Natural killer cell treated with Interleukin-12 subunit alpha and Interleukin-12 subunit beta and Interleukin-15 and Interleukin-18, amount 100 ng/mL, for 72 hours (primary cell): ENCODE measurements at places on chromosomes 4 and X. TPM values are rescaled to one million over a fixed set of nuclear protein-coding genes. Genes with fewer than 3 reads are reported as not detected.

DNA sequence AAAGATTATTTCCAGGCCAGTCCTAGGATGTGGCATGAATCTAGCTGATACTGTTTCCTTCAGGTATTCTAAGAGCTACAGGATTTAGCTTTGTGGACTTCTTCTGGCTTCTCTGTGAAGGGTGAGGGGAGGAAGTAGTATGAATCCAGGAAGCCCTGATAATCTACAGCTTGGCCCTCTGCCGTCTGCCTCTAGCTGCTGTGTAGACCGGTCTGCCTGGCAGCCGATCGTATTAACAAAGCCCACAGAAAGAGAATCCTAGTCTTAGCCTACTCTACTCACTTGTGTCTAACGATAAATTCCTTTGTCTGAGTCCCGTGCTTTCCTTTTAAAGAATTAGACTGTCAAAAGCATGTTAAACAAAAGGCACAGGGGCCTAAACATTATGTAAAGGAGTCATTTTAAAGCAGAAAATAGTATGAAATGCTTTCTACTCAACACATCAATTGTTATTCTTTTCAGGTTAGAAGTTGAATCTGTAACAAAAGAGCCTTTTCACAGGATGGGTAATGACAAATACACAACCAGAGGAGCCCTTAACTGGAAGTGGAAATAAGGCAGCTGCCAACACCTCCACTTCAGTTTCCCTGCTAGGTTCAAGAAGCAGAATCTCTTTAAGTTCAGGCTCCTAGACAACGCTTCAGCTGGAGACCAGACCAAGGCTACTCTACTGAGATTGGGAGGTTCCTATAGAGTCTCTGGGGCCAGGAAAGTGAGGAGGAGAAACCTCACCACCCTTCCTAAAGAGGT is 48.9 kb upstream of the UCP1 start:
- no peak for DNase-seq

DNA sequence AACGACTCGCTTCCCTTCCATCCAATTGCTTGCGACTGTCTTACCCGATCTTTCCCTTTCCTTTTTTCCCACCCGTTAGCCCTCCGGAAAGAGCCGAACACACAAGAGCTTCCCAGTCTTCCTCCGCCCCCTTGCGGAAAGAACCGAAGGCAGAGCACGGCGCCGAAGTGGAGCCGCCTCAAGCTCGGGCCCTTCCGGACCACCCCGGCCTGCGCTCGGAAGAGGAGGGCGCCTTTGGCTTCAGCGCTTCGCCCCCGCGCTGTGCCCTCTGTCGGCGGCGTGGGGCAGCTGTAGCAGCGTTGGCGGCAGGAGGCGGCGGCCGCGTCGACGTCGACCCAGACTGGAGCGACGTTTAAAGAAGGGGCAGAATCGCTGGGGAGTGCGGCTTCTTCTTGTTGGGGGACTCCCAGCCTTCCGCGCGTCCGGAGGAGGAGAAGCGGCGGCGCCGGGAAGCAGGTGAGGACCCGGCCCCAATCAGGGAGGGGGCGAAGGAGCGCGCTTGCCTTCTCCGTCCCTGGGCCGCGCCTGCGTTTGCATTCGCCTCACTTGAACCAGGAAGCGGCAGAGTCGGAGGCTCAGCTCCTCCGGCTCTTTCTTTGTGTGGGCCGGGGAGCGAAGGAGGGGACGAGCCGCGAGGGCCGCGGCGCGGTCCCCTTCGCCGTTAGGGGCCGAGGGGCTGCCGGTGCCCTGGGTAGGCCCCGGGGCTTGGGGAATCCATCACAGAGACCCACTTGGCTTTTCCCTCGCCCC is at the start of gene ZBTB33:
Gene ZBTB33 (plus strand): TSS at position 291 of the 750 bp plus-strand sequence. CDS start 2,604 bp downstream, outside the sequence.
- DNase-seq = peak; percentile 92

GRCh38 chrX:105323928-105324327 is 103.4 kb upstream of the TEX13A start:
- no peak for DNase-seq

DNA sequence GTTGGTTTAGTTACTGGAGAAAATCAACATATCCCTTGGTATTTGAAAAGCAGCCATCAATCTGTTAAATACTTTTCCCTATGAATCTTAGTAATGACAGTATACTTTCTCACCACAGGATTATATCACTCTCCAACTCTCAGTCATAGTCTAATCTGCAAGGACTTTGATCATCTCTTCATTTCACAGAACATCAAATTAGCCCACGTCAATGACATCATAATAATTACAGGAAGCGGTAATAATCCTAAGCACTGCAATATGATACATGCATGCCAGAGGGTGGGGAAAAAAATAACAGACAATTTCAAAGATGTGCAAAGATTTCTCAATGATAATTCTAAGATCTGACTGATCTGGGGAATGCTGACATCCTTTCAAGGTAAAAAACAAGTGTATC is 404.1 kb downstream of the GPM6A start:
- DNase-seq = no peak

DNA sequence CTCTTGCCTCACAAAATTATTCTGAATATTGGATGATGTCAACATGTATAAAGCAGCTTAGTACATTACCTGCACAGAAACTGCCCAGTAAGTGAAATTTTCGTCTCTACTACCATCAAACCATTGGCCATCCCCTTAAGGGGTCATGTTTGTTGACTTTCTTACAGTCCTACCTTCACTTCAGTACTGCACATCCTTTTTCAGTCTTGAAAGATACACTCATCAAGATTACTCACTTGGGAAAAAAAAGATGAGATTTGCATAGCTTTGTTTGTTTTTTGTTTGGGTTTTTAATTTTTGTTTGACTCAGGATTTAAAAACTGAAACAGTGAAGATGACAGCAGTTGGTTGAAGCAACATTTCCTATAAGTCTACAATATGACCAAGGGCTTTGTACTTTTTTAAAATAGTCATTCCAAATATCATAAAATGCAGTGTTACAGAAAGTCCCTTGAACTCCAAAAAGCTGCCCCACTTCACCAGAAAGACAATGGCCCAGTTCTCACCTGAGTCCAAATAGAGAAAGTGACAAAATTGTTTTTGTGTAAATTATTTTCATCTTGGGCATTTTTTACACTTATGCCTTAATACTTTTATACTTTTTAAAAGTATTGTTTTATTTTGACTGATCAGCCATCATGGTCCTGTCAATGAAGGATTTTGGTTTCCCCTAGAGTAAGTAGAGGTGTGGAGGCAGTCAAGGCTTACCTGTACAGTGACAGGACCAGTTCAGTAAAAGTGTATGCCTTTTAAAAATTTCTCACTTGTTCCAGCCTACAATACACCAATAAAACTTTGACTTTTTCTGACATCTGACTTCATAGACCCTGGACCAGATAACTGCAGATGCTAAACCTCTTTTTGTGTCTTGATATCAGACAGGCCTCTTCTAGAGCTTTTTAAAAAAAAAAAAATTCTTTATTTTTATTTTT is 59.7 kb upstream of the EDA2R start:
- no peak for DNase-seq

GRCh38 chrX:39682778-39683177 is 415.0 kb downstream of the BCOR start:
- no peak for DNase-seq

Gene CT45A10
- not detected for total RNA-seq

Gene CD99L2
- 23.8 TPM for total RNA-seq

Gene FGF2
- 3.9 TPM for total RNA-seq

Gene ASMTL
- total RNA-seq = 84.8 TPM

Gene CABS1
- total RNA-seq = not detected
